Neural progenitor cell (in vitro differentiated cells): ENCODE measurements at places on chromosomes 13 and 19. TPM values are rescaled to one million over a fixed set of nuclear protein-coding genes. Genes with fewer than 3 reads are reported as not detected.

DNA sequence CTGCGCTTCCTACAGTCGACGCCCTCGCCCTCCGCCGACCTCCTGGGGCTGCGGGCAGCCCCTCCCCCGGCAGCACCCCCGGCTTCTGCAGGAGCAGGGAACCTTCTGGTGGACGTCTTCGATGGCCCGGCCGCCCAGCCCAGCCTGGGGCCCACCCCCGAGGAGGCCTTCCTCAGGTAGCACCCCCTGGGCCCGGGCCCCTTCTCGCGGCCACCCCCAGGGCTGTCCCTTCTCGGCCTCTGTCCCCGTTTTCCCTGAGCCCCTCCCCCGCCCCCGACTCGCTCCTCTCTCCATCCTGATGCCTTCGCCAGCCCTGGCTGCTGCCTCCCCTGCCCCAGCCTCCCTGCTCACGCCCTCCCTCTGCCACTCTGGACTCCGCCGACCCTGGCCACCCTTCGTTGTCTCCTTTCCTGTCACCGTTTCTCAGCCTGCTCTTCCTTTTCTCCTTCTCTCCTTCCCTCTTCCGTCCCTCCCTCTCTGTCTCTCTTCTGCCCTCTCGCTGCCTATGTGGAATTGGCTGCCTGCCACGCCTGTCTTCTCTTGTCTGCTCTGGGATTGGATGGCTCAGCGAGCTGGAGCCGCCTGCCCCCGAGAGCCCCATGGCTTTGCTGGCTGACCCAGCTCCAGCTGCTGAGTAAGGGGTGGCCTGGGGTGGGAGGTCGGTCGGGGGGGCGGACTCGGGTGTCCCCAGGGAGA, 11.0 kb downstream of the FUZ start:
- H3K4me1 ChIP-seq: peaks cover 10% of the 10 kb centered on the region
- H3K27ac ChIP-seq: peak overlapping the region; percentile 25
- H3K36me3 ChIP-seq: no peaks in the 10 kb centered on the region
- peak; percentile 84 for DNase-seq

DNA sequence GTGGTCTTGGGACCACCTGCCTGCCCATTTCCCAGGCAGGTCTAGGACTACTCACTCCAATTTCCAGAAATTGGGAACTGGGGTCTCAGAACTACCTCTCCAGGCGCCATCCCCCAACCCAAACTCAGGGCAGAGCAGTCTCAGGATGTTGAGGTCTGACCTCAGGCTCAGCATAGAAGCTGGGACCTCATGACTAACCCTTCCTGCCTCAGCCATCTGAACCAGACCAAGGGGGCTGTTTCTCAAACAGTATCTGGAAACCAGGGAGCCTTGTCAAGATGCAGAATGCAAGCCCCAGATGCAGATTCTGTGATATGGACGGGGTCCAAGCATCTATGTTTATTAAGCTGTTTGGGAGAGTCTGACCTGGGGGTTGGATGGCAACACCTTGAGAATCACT, 1.3 kb downstream of the FBXW9 start:
- H3K27me3 ChIP-seq: no peaks in the 10 kb centered on the region
- peaks cover 7% of the 10 kb centered on the region for H3K4me1 ChIP-seq
- DNase-seq: no peak

DNA sequence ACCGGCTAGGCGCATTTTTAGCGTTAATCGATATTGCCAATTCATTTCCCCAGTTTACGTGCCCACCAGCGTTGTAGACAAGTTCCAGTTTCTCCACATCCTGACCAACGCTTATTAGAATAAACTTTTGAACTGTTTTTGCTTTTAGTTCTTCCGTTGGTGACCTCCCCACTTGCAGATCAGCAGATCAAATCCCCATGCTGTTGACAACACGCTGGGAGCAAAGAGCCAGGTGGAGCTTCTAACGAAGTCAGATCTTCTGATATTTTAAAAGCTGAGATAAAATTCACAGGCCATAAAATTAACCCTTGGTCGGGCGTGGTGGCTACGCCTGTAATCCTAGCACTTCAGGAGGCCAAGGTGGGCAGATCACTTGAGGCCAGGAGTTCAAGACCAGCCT, 21.2 kb downstream of the RCN3 start:
- H3K27me3 ChIP-seq: no peaks in the 10 kb centered on the region
- DNase-seq: no peak
- H3K4me1 ChIP-seq: peaks cover 3% of the 10 kb centered on the region
- H3K27ac ChIP-seq: no peak overlapping the region
- no peak overlapping the region for H3K4me3 ChIP-seq

Gene OR10H1
- total RNA-seq: not detected in 2 replicates

GRCh38 chr19:5470264-5470671, 15.1 kb downstream of the ZNRF4 start:
- H3K4me3 ChIP-seq: no peak overlapping the region
- no peak overlapping the region for H3K27ac ChIP-seq
- DNase-seq: no peak

DNA sequence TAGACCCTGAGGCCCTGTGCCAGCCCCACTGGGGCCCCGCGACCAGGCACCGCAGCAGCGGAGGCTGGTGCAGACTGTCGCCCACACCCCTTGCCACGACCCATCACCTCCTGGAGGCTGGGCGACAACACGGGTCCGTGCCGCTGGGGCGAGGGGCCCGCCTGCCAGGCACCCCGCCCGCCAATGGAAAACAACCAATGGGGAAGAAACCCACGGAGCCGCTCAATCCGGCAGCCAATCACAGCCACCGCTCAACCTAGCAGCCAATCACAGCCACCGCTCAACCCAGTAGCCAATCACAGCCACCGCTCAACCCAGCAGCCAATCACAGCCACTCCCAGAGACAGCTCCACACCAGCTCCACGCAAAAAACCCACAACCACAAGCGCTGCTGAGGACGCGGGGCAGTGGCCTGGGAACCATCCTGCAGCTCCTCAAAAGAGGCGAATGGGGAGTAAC, 29.7 kb downstream of the GPX4 start:
- H3K27me3 ChIP-seq: no peaks in the 10 kb centered on the region
- H3K4me1 ChIP-seq: peaks cover 19% of the 10 kb centered on the region
- no peak overlapping the region for H3K4me3 ChIP-seq
- DNase-seq: no peak

DNA sequence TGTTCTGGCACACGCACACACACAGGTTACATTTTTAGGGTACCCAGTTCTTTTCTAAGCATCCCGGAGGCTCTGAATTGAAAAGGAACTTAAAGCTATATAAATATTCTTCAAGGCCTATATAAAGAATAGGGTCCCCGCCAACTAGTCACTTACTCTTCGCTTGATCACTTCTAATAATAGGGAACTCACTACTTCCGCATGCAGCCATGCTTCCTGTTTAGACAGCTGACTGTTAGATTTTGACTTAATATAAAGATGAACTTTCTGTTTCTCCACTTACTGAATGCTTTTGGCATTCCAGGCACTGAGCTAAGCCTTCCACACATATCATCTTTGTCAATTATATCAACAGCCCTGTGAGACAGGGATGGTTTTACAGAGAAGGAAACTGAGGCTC, 259.6 kb downstream of the TSHZ3 start:
- H3K27ac ChIP-seq: no peak overlapping the region
- no peak for DNase-seq
- no peak overlapping the region for H3K4me3 ChIP-seq
- H3K4me1 ChIP-seq: no peaks in the 10 kb centered on the region
- no peaks in the 10 kb centered on the region for H3K27me3 ChIP-seq

Gene CDADC1
- 1.7 and 2.9 TPM in 2 replicates for total RNA-seq

GRCh38 chr19:10245189-10245939, 6.7 kb upstream of the MRPL4 start:
- no peaks in the 10 kb centered on the region for H3K36me3 ChIP-seq
- H3K4me3 ChIP-seq: no peak overlapping the region
- H3K27me3 ChIP-seq: no peaks in the 10 kb centered on the region
- no peaks in the 10 kb centered on the region for H3K4me1 ChIP-seq
- no peak overlapping the region for H3K27ac ChIP-seq

- no peaks in the 10 kb centered on the region for H3K36me3 ChIP-seq
- DNase-seq: no peak
- H3K27ac ChIP-seq: no peak overlapping the region
- H3K4me1 ChIP-seq: peaks cover 11% of the 10 kb centered on the region
- no peaks in the 10 kb centered on the region for H3K27me3 ChIP-seq
- H3K4me3 ChIP-seq: no peak overlapping the region
Measured at GRCh38 chr13:109836629-109837607, 50.5 kb upstream of the IRS2 start.

Gene PLEKHF1
- 1.2 and 1.4 TPM in 2 replicates for total RNA-seq

DNA sequence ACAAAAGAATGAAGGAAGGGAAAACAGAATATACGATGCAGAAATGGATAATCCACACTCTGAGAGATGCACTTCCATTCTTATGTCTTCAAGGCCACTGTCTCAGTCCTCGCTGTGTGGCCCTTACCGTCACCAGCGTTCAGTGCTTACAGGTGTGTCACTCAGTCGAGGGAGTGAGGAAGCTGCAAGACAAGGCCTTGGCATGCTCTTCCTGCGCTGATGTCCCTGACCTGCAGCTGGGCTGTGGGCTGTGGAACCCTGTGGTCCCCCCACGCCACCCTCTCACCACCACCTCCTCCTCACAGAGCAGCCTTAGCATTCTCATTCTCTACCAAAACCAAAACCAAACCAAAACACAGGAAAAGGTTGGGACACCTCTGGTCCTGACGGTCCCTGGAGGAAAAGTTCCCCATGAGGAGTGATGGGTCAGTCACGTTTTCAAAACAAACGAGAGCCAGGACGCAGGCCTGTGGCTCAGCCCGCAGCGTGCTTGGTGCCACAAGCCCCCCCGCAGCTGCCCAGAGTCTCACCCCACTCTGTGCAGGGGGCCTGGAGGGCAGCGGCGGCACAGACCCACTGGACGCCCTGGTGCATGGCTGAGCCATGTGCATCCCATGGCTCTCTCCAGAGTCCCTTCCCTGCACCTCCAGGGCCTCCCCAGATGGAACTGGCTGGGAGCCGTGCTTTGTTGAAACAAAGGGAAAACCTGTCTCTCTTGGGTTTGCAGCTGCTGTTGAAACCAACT, 48.2 kb upstream of the GPR183 start:
- DNase-seq: no peak
- H3K4me1 ChIP-seq: peaks cover 10% of the 10 kb centered on the region
- H3K27me3 ChIP-seq: no peaks in the 10 kb centered on the region
- H3K27ac ChIP-seq: no peak overlapping the region
- H3K36me3 ChIP-seq: no peaks in the 10 kb centered on the region
